Hepatic stellate cell (primary cell): ENCODE measurements at places on chromosomes 11 and 22.

DNA sequence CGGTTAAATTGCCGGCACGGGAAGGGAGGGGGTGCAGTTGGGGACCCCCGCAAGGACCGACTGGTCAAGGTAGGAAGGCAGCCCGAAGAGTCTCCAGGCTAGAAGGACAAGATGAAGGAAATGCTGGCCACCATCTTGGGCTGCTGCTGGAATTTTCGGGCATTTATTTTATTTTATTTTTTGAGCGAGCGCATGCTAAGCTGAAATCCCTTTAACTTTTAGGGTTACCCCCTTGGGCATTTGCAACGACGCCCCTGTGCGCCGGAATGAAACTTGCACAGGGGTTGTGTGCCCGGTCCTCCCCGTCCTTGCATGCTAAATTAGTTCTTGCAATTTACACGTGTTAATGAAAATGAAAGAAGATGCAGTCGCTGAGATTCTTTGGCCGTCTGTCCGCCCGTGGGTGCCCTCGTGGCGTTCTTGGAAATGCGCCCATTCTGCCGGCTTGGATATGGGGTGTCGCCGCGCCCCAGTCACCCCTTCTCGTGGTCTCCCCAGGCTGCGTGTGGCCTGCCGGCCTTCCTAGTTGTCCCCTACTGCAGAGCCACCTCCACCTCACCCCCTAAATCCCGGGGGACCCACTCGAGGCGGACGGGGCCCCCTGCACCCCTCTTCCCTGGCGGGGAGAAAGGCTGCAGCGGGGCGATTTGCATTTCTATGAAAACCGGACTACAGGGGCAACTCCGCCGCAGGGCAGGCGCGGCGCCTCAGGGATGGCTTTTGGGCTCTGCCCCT is 529 bp upstream of the CCND1 start:
- DNase-seq, result no peak

DNA sequence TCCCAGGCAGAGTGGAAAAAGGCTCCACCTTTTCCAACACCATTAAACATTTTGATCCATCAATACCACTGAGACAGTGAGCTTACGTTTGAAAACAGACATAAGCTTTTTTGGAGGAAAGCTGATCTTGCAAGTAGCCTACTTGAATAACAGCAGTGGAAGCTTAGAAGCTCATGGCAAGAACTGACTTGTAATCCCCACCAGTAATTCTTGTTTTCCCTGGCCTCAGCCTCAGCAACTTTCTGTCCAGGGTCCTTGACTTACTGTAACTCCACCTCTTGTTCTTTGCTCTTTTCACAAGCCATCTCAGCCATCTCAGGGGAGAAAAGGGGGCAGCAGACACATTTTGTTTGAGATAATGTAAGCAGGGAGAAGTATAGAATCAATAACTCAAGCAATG is 12.3 kb upstream of the MPZL2 start:
- no peak for DNase-seq

GRCh38 chr11:995044-995751 is 41.3 kb downstream of the MUC6 start:
- DNase-seq, result no peak

GRCh38 chr22:16806401-16806800 is 18.8 kb downstream of the XKR3 start:
- no peak for DNase-seq

DNA sequence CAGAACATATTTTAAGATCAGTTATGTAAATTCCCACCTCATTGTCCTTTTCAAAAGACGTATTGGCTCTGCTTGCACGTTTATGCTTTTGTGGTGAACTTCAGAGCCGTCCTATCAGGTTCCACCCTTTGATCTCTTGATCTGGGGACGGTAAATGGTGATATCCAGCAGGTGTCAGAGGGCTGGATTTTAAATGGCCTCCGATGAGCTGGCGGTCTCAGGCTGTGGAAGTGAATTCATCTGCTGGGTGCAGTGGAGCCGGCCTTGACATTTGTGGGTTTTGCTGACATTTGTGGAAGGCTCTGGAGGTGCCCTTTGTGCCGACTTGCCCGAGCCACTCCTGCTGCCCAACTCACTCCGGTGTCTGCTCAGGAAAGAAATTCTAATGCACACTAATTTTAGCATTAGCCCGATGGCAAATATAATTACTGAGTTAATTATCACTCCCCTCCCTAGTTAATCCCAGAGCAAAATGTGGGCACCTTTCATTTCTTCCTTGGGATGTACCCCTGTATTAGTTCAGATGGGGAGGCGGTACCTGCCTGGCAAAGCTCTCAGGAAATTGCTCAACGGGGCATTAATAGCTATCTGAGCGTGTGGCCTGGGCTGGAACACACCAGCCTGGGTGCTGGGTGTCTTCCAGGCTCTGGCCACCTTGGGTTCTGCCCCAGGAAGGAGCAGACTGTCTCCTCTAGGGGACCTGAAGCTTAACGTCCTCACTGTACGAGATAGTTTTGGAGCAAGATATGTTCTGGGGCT is 9.1 kb downstream of the LRP5 start:
- no peak for DNase-seq

DNA sequence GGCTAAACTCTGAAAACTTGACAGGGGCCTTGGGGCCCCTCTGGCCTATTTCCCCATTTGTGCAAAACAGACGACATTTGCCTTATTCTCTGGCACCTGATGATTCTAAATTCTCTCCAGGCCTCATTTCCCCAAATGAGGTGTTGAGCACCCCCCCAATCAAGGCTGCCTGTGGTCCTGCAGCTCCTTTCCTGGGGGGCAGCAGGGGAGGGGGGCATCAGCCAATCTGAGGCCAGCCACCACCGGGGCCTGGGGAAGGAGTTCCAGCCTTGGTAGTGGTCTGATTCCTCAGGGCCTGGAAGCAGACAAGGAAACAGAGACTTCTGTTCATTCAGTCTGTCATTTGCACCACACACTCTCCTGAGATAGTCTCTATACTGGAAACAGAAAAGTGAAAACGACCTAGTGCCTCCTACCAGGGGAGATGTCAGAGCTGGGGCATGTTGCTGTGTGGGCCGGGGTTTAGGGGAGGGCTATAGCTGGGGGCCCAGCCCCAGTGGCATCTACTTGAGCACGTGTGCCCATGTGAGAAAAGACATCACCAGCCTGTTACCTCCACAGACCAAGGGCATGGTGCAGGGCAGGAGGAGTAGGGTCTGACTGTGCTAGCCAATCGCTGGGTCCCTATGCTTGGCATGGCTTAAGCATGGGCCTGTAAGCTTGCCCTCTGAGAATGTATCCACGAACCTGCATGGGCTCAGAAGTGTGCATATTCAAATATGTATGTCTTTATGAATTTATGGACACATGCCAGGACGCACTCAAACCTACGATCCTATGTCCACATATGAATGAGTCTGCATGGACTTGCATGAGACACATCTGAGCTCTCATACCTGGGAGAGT is 1.8 kb upstream of the TPBGL start:
- DNase-seq, result no peak

- no peak for DNase-seq
These were observed 20.1 kb downstream of the TSPAN18 start for GRCh38 chr11:44746894-44747293.

GRCh38 chr11:43921561-43922294 is 20.7 kb upstream of the C11orf96 start:
- DNase-seq, result no peak
